CD4-positive, alpha-beta T cell treated with Interferon gamma for 1 hour (primary cell): ENCODE measurements at places on chromosomes 7 and 10.

GRCh38 chr7:2069472-2069860, 163.3 kb downstream of the MAD1L1 start:
- no peak for DNase-seq

DNA sequence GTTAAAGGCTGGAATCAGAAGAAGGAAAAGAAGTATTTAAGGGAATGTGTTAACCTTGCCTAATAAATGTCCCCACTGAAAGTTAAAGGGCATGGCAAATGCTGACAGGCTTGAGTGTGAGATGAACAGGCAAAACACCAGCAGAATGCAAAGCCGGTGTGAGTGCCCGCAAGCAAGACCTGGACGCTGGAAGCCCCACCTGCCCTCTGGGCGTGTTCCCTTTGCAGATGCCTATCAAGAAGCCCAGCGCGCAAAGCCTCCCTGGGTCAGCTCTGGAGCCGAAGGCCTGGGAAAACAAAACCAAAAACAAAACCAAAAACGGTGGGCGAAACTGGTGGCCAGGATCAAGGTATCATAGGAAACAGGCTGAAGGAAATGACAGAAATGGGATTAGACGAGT, 200.3 kb downstream of the SFMBT2 start:
- no peak for DNase-seq

GRCh38 chr10:24289235-24289634, 80.3 kb downstream of the KIAA1217 start:
- no peak for DNase-seq

GRCh38 chr10:36547965-36548364, 577.4 kb upstream of the ANKRD30A start:
- DNase-seq: no peak

GRCh38 chr7:103592844-103593243, 146.8 kb upstream of the SLC26A5 start:
- DNase-seq: no peak

DNA sequence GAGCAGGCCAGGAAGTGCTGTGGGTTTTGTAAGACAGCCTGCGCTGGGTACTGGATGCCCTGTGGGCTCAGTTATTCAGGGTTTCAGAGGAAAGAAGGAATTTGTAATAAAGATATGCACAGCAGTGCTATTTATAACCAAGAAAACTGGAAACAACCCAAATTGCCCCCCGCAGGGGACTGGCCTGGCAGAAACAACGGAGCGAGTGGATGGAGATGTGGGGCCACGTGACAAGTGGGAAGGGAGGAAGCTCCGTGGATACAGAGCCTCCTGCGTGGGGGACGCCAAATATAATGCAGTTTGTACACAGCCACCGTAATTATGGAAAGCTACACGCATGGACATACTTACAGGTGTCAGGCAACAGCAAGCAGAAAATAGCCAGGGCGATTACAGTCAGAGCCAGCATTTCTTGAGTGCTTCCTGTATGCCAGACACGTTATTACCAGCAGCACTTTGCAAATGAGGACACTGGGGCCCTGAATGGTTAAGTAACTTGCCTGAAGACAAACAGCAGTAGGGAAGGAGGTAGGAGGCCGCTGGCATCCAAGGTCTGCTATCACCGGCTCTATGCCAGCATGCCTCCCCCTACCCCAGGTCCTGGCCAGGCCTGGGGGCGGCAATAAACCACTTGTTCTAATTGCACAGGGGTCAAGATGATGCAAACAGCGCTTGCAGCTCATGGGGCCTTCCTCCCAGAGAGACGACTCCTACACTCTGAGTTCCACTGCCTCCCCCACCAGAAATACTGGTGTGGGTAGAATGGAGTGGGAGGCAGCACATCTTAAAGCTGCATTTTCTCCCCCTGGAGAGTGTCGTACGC, 8.7 kb upstream of the CAMK2B start:
- no peak for DNase-seq

DNA sequence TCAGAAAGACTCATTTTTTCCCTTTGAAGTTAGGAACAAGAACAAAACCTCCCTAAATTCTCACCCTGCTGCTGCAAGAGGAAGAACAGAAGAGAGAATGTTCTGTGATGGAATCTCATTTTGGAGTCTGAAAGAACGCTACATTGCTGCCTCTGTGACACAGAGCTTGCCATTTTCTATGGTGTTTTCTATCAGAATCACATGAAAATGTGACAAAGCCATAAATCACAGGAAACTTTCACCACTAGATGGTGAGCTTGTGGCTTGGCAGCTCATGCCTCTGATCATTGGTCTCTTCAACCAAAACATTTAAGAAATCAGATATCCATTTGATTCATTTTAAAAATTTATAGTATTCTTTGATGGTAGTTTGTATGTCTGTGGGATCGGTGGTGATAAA, 82.9 kb downstream of the CADPS2 start:
- no peak for DNase-seq

GRCh38 chr7:85184599-85185423, 2.0 kb downstream of the SEMA3D start:
- no peak for DNase-seq

- no peak for DNase-seq
Observed at GRCh38 chr10:89520706-89521105, 14.7 kb downstream of the SLC16A12 start.

GRCh38 chr7:138864667-138865066, 66.7 kb upstream of the ATP6V0A4 start:
- no peak for DNase-seq

DNA sequence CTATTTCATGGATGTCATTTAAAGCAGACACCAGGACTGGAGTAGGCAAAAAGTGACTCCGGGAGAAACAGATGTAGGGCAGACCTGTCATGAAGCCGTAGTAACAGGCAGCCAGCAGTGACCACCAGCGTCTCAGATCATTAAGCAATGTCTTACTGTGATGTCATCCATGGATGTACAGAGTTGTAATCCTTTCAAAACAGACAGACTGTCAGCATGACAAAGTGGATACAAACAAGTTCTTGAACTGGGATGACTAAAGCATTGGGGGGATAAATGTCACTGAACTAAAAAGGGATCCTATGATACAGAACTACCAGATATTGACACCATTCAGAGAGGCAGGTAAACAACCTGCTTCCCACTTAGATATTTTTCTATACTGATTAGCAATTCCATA, 675.5 kb downstream of the PARD3 start:
- no peak for DNase-seq

DNA sequence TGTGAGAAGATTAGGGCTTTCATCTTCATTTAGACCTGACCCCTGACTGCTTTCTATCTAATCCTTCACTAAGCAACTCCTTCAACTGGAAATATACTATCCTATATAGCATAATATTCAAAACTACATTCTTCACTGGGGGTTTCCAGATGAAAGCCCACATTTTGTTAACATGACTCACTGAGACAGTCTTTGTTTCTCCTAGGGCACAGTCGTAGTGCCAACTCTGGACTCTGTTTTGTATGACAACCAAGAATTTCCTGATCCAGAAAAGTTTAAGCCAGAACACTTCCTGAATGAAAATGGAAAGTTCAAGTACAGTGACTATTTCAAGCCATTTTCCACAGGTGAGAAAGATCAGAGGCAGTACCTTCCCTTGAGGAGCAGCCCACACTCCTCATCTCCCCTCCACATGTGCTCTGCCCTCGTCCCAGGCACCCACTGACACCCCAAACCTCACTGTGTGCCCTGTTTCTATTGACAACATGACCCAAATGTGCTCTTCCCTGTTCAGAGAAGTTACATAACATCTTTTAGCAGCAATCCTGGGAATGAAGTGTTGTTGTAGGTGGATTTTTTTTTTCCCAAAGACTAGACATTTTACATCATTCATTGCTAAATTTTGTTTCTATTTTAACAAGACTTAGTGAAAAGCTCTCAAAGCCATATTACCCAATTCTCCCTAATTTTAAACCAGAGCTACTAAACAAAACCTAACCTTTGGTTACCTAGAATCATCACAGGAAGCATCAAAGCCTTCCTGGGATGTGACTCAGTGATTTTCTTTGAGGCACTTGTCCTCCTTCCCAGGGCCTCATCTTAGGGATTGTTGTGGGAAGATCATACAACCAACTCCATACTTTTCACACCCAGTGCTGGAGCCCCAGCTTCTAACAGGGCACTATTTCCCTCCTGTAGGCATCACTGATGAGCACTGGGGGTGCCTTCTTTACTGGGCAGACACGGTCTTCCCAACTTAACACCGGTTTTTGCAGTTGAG, 10.7 kb downstream of the CYP2E1 start:
- DNase-seq: no peak

- no peak for DNase-seq
Observed at GRCh38 chr7:3893151-3893788, 592.2 kb downstream of the SDK1 start.

GRCh38 chr10:62735464-62736167, 68.9 kb upstream of the ADO start:
- DNase-seq: no peak

- no peak for DNase-seq
Observed at GRCh38 chr7:129781928-129782817, 170.6 kb downstream of the UBE2H start.

- no peak for DNase-seq
Observed at GRCh38 chr7:93530701-93531100, 43.8 kb downstream of the CALCR start.

DNA sequence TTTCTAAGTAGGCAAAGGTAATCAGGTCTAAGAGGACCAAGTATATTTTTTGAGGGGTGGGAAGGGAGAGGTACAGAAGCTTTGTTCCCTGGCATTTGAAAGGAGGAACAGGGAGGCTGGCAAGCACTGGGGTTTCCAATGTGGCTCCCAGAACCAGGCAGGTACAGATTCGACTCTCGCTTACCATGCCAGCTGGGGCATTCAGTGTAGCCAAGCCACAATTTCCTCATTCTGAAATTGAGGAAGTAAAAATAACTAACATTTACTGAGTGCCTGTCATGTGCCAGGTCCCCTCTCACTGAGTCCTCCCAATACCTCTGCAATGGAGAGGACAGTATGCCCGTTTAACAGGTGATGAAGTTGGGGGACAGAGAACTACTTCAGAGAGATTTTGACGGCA, 45.9 kb upstream of the BET1 start:
- peak; percentile 52 for DNase-seq

- DNase-seq: no peak
Observed at GRCh38 chr7:45645141-45645969, 71.2 kb downstream of the ADCY1 start.

DNA sequence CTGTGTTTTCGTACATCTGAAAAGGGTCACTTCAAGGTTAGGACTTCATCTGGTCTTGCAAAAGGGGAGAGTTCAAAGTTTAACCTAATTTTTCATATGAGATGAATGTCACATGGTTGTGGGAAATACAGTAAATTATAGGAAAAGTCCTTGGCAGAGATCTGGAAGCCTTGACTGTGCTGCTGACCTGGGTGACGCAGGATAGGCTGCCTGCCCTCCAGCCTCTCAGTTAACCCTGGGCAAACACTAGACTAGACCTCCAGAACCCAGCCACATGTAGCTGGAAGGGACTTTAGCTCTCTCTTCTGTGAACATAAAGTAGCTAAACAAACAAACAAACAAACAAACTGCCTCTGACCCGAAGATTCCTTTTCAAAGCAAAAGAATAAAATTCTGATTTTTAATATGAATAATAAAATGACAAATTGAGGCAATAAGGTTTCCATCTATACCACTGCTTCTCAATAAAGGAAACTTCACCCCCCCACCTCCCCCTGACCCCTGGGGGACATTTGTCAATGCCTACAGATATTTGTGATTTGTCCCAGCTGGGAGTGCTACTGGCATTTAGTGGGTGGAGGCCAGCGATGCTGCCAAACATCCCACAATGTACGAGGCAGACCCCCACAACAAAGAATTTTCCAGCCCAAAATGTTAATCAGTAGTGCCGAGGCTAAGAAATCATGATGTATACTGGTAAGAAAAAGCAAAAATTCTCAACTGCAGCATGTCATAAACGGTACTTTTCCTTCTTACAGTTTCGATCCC, 75.2 kb upstream of the PRR15 start:
- DNase-seq: no peak

- DNase-seq: no peak
Observed at GRCh38 chr10:117148284-117148683, 10.2 kb upstream of the VAX1 start.

- peak; percentile 23 for DNase-seq
Observed at GRCh38 chr10:35640951-35641675, 983 bp downstream of the FZD8 start.

GRCh38 chr10:118973744-118974143, 55.8 kb upstream of the NANOS1 start:
- no peak for DNase-seq

DNA sequence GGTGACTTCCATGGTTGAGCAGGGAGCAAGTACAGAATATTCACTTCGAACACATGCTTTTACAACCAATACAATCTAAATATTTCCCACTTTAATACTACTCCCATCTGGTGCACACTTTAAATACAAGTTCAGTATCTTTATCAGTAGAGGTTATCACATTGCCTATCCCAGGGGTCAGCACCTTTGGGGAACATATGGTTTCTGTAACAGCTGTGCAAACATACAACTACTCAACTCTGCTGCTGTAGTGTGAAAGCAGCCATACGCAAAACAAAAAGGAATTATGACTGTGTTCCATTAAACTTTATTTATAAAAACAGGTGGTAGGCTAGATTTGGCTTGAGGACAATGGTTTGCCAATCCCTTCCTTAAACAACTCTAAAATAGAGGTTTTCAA, 157.5 kb downstream of the XPNPEP1 start:
- no peak for DNase-seq

DNA sequence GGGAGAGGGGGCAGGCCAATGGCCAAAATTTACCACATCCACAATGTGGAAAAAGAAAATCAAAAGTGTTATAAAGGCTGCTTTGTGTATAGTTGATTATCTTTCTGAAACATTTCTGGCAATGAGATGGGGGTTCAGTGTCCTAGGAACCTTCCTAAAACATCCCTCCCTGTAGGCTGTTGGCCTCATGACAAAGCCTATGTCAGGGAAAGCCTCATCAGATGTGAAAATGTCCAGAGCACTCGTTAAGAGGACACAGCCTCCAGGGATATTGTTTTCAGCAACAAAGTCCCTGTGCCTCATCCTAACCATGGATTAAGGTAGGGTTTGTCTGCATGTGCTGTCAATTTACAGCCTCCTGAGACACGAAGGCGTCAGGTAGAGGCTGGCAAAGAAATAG, 17.0 kb downstream of the SUN3 start:
- no peak for DNase-seq

GRCh38 chr10:96840841-96841518, 8.9 kb downstream of the LCOR start:
- no peak for DNase-seq

GRCh38 chr10:71312220-71312619, 6.8 kb upstream of the SLC29A3 start:
- DNase-seq: no peak

- no peak for DNase-seq
Observed at GRCh38 chr7:96596120-96596826, 113.4 kb downstream of the SEM1 start.
